ENCODE measurements at places on chromosomes 1 and 21.

DNA sequence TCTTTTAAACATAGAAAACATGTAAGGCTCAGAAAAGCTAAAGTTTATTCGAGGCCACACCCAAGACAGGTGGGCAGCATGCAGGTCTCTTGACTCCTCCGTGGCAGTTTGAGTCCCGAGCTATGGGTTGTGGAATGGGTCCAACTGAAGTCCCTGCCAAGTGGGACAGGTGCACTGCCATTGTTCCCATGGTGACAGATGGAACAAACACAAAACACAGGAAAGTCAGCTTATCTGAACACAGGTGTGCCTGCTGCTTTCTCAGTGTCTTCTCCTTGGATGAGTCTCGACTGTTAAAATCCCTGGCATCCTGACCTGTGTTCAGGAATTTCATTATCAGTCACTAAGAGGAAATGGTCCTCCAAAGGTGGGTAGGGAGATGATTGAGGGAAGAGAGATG lies 99.0 kb upstream of the RAB4A start:
- DNase-seq: peak; percentile 90

DNA sequence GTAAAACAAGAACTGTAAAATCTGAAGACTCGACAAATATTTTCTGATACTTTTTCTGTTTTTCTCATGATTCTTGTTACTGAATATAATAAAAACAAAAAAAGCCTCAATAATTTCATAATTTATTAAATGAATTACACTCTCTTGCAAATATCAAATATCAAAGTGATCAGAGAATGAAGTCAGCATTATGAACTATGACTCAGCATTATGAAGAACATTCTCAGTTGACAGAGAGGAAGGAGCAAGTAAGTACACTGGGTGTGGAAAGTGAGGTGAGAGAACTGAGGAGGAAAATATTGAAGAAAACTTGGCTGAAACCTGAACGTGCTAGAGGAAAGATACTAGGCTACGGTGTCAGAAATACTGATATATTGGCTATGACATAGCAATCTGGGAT lies 529.5 kb downstream of the KCNT2 start:
- no peak for DNase-seq

GRCh38 chr21:33943293-33943692 lies 27.7 kb upstream of the ATP5PO start:
- DNase-seq: no peak

DNA sequence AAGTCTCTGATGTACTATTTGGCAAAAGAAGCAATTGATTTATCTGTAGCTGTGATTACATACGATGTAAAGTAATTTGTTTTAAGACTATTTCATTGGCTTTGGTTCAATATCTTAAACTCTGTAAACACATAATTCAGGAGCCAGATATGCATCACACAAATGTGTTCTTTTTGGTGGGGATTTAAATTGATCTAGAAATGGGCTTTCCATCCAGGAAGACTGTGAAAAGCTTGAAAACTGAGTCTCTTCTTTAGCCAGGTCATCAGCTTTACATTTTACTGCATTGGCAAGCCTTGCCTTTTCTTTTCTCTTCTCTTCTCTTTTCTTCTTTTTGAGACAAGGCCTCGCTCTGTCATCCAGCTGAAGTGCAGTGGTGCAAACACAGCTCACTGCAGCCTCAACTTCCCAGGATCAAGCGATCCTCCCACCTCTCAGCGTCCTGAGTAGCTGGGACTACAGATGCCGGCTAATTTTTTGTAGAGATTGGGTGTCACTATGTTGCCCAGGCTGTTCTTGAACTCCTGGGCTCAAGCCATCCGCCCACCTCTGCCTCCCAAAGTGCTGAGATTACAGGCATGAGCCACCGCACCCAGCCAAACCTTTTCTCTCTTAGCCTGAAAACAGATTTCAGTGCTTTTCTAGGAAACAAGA lies 1.4 kb downstream of the RCAN3 start:
- no peak for DNase-seq

- no peak for DNase-seq
Measured at GRCh38 chr1:170634293-170634692, 29.6 kb upstream of the PRRX1 start.

DNA sequence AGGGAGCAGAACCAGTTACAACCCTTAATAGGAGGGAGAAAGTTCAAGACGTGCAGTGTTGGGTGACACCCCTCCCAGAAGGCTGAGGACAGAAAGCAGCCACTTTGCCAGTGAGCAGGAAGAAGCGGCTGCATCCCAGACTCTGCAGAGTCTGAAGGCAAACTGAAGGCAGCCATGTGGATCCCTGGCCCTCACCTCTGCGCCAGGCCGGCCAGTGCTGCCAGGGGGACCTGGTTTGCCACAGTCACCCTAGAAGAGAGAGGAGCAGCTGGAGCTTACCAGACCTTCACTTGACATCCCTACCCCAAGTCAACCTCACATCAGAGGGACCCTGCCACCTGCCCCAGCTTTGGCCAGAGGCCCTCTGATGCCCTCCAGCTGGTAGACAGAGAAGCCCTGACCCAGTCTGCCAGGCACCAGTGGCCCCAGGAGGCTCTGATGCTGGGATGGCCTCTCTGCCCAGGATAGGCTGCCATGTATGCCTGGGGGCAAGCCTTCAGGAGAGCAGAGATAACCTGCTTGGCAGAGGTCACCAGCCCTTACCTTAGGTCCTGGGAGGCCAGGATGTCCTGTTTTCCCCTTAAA lies 16.3 kb upstream of the PEF1 start:
- DNase-seq: no peak

- no peak for DNase-seq
Measured at GRCh38 chr1:54403808-54404261, 2.4 kb downstream of the SSBP3 start.

DNA sequence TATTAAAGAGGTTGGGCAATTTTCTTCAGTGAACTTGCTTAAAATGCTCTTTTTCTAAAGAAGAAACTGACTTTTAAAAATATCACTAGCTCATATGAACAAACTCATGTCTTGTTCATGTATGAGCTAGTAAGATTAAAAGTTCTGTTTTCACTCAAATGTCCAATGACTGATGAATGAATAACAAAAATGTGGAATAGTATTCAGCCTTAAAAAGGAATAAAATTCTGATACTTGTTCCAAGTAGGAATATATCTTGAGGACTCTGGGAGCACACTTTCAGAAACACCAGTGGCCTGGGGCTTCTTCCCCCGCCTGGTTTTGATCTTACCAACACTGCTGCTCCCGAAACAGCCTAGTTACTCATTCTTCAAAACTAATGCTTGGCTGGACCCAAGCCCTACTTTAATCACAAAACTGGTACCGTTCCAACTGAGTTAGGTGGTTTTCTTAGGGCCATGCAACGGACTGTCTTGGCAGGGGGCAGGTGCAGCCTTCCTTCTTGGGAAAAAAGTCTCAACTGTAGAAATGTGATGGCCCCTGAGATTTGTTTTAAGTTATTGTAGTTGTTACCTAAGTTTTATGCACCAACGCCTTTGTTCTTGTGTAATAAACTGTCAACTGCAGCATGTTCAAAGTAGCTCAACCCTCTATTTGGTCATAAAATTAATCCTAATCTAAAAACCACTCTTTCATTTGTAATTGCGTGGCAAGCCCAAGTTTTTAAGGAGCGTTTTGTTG lies 116.0 kb downstream of the ETS2 start:
- DNase-seq: no peak

GRCh38 chr21:28522014-28522799 lies 470.5 kb downstream of the LTN1 start:
- no peak for DNase-seq

DNA sequence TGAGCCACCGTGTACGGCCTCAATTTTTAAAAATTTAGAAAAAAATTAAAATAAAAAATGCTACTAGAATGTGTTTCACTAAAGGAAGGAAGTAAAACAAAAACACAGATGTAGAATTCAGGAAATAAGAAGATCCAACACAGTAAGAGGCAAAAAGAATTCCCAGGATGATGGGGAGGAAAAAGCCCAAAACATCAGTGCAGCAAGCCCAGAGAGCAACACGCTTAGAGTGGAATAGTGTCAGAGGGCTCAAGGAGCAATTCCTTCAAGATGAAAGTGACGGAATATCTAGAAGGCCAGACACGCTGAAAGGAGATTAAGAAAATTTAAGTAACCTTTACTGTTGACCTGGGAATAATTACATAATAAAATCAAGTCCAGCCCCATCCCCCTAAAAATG lies 80.4 kb downstream of the DAP3 start:
- no peak for DNase-seq

DNA sequence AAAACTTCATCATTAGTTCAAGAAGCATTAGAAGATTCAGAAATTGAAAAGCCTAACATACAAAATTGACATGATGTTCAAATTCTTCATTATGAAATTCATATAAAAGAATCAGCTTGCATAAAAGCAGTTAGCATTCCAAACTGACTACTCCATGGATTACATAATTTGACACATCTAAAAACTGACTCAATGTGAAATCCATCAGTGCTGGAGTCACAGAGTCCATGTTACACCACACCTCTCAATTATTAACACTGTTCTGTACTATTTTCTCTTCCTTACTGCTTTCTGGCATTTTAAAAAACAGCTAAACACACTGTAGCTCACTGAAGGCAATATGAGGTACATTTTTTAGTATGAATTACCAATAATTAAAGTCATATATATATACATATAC lies 28.0 kb downstream of the ARHGAP29 start:
- DNase-seq: no peak

GRCh38 chr21:33947451-33948095 lies 32.0 kb upstream of the ATP5PO start:
- DNase-seq: no peak

GRCh38 chr21:27649762-27650161 lies 682.9 kb upstream of the ADAMTS5 start:
- no peak for DNase-seq

- no peak for DNase-seq
Measured at GRCh38 chr1:106458866-106459265, 597.6 kb upstream of the PRMT6 start.

GRCh38 chr21:42467140-42467983 lies 28.7 kb downstream of the RSPH1 start:
- DNase-seq: peak; percentile 39

- peak; percentile 32 for DNase-seq
Measured at GRCh38 chr1:169892927-169893644, 610 bp downstream of the SCYL3 start.

DNA sequence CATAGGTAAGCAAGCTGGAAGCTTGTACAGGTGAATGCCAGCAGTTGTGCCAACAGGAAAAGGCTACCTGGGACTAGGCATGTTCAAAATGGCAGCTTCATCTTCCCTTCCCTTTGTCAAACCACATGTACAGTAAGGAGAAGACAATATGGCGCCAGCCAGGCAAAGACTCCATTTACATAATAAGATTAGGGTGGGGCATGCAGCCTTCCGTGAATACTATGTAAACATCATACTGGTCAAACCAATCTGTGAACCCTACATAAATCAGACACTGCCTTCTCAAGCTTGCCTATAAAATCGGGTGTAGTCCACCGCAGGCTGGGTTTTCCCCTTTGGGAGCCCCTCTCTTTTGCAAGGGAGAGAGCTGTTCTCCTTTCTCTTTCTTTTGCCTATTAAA lies 24.6 kb downstream of the ATF3 start:
- DNase-seq: no peak

DNA sequence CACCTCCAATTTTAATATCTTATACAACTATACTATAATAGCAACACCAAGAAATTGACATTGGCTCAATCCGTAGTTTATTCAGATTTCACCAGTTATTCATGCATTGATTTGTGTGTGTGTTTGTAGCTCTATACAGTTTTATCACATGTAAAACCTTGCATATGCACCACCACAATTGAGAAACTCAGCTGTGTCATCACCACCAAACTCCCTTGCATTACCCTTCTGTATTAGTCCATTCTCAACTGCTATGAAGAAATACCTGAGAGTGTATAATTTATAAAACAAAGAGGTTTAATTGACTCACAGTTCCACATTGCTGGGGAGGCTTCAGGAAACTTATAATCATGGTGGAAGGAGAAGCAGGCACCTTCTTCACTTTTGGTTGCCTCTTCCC lies 162.1 kb downstream of the PATJ start:
- DNase-seq: no peak

DNA sequence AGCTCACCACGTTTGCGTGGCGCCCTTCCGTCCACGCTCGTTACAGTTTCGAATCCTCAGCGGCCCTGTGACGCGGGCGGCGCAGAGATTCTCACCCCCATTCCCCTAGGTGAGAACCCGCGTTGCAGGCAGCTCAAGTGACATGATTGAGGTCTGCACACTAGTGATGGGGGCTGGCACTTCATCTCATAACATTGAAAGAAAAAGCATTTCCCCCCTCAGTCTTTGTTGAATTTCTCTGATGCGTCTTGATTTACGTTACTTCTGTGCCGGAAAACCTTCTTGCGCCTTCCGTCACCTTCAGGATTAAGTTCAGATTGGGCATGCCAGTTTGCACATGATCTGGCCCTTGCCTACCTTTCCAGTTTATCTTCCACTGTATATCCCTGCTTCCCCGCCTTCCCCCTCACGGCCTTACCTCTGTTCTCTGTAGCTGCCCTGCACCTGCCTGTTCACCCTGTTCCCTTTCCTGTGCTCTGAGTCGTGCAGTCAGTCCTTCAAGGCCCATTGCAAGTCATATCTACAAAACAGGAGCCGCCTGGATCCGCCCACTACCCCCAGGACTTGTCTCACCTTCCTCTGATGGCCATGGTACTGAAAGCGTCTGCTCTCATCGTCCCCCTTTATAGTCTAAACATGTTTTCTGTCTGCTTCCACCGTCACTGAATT lies 1.1 kb downstream of the CTPS1 start:
- DNase-seq: peak; percentile 51

DNA sequence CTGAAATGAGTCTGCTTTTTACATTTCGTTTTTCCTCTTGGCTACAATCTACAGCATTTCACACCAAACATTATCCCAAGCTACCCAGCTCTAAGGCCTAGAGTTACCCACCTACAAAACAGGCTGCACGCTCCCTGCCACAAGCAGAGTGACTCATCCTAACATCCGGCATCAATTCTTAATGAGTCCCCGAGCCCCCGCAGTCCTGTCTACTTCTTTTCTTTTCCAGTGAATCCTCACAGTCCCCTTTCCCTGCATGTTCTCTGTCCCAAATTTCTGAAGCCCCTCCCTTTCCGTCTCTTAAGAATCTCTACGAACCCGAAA lies 650 bp downstream of the PCNX2 start:
- peak; percentile 68 for DNase-seq

Data from NCI-H2081 (cell line).